Activated CD4-positive, alpha-beta T cell treated with anti-CD3 and anti-CD28 coated beads, Interleukin-2, amount 10 ng/mL, durations not matched to agents 7 days and 5 days (primary cell): ENCODE measurements at places on chromosomes 5 and 9. TPM values are rescaled to one million over a fixed set of nuclear protein-coding genes. Genes with fewer than 3 reads are reported as not detected.

Gene S1PR3
- 0.12 TPM for total RNA-seq

Gene CCL27
- not detected for total RNA-seq

Gene PCDHGA5
- total RNA-seq = 0.05 TPM

Gene ST8SIA4
- total RNA-seq = 36.1 TPM

Gene SHOC1
- total RNA-seq = not detected

Gene PDE6A
- total RNA-seq = not detected

Gene HK3
- 0.21 TPM for total RNA-seq

Gene DEPDC1B
- 46.7 TPM for total RNA-seq

Gene SHC3
- total RNA-seq = not detected

Gene CD74
- total RNA-seq = 507 TPM

GRCh38 chr5:142915813-142916424 is 145.7 kb downstream of the ARHGAP26 start:
- H3K4me1 ChIP-seq = no peaks in the 10 kb centered on the region
- no peak overlapping the region for H3K4me3 ChIP-seq
- H3K27me3 ChIP-seq = no peaks in the 10 kb centered on the region
- peaks cover 11% of the 10 kb centered on the region for H3K36me3 ChIP-seq
- DNase-seq = peak; percentile 20

GRCh38 chr9:120878188-120879130 is 1.5 kb upstream of the PHF19 start:
- H3K27ac ChIP-seq = peak overlapping the region; percentile 98
- peak; percentile 46 for DNase-seq
- H3K4me3 ChIP-seq = peak overlapping the region; percentile 89
- peaks cover 44% of the 10 kb centered on the region for H3K36me3 ChIP-seq

DNA sequence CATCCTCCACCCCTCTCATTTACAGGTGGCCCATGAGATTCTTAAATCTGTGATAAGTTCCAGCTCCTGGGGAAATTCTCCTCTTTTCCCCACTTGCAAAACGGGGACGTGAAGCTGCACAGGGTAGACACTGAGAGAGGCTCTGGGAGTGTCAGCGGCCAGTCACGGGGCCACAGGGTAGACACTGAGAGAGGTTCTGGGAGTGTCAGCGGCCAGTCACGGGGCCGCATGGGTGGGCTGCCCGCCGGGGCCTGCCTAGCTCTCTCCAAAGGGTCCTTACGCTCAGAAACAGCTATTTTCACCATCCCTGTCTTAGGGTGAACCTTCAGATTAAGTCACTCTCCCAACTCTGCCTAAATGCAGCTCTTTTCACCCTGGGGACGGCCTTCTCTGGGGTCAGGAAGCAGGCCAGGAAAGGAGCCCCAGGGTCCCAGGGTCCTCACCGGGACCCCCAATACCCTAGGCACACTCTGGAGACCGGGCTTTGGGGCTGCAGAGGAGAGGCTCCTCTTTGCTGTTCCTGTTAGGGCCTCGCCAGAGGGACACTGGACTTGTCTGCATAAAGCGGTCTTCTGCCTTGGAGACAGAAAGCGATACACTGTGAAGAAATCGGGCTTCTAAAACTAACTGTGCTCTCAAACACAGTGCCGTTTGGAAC is 1.5 kb downstream of the FAM78A start:
- peak overlapping the region; percentile 96 for H3K4me3 ChIP-seq
- H3K27me3 ChIP-seq = no peaks in the 10 kb centered on the region
- H3K4me1 ChIP-seq = peaks cover 42% of the 10 kb centered on the region
- peak overlapping the region; percentile 95 for H3K27ac ChIP-seq

GRCh38 chr5:77984587-77984986 is 208.4 kb upstream of the TBCA start:
- H3K27me3 ChIP-seq = peaks cover 33% of the 10 kb centered on the region
- no peak for DNase-seq
- no peaks in the 10 kb centered on the region for H3K36me3 ChIP-seq
- H3K27ac ChIP-seq = no peak overlapping the region
- H3K4me3 ChIP-seq = no peak overlapping the region
- no peaks in the 10 kb centered on the region for H3K4me1 ChIP-seq

DNA sequence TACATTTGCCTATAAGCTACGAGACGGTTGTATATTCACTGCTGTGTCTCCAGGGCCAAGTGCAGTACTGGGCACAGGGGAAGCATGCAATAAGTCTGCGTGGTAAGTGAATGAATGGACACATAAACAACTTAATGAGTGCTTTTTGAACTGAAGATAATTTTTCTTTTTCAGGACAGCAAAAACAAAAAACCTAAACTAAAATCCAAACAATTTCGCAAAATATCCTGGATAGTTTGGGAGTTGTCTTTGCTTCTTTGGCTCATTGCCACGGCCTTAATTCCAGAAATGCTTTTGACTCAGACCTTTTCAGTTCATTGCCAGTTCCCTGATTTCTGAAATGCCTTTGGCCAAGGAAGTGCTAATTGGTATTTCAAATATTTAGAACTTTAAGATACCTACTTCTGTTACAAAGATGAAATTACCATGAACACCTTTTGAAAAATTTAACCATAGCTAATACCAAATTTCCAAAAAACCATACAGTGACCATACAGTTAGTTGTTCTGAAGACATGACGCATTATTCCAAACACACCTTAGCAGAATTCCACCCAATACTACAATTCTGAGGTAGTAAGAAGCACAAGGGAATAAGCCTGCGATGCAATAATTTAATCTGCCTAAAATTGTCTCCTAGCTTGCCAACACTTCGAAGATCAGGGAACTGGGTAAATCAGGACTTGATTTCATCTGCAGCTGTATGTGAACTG is 42.8 kb downstream of the TEK start:
- no peak overlapping the region for H3K27ac ChIP-seq
- H3K36me3 ChIP-seq = no peaks in the 10 kb centered on the region
- no peak overlapping the region for H3K4me3 ChIP-seq
- no peaks in the 10 kb centered on the region for H3K4me1 ChIP-seq
- DNase-seq = no peak

DNA sequence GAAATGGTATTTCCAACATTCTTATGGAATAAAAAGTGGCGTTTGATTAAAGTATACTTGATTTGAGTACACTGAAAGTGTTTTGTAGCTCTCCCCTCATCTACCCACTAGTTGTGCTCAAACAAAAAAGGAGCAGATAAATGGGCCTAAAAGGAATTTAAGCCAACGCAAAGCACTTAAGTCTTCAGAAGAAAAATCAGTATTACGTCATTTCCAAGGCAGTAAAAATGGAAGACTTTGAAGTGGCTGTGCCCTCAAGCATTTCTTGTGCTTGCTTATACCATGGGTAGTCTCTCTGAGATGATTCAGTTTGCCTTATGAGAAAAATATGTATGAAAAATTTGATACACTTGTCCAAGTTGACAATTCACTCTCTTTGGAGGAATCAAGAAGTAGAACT is 279.9 kb upstream of the CD180 start:
- H3K36me3 ChIP-seq = no peaks in the 10 kb centered on the region
- H3K4me1 ChIP-seq = peaks cover 4% of the 10 kb centered on the region
- no peak for DNase-seq
- no peak overlapping the region for H3K27ac ChIP-seq
- no peak overlapping the region for H3K4me3 ChIP-seq

DNA sequence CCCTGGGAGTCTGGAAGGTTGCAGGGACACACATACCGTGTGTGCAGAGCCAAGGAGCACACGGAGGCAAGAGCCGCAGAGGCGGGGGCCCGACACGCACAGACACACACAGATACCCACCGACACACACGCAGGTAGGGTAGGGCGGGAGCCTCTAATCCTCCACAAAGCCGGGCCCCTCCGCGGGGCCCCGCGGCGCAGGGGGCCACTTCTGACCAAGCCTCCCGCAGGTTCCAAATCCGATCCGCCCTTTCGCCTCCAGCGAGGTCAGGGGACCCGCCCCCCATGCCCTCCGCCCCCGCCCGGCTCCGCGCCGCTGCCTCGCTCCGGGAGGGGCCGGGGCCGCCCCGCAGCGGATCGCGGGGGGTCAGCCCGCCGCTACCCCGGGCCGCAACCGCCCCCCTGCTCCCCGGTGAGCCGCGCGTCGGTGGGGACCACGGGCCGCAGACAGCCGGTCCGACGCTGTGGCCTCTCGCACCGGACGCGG is 1.4 kb upstream of the LMX1B start:
- H3K27ac ChIP-seq = no peak overlapping the region
- peaks cover 75% of the 10 kb centered on the region for H3K27me3 ChIP-seq

DNA sequence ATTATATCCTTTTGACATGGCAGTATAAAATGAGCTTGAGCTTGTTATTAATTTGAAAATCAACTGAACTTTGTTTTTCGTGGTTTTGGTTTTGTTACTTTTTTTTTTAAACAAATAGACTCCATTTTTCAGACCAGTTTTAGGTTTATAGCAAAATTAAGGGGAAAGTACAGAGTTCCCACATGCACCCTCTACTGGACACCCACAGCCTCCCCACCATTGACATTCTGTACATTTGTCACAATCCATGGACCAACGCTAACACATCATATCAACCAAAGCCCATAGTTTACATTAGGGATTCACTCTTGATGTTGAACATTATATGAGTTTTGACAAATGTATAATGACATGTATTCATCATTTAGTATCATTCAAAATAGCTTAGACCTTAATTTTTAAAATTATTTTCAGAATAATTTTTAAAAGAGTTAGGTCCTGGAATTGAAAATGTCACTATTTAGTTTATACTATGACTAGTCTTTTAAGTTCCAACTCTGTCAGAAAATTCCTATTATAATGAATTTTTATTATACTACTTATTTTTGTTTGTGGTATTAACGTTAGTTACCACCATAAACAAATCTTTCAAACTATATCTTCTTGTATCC is 35.3 kb upstream of the JMY start:
- no peak overlapping the region for H3K27ac ChIP-seq
- H3K27me3 ChIP-seq = no peaks in the 10 kb centered on the region
- DNase-seq = no peak
- H3K36me3 ChIP-seq = no peaks in the 10 kb centered on the region
- H3K4me1 ChIP-seq = no peaks in the 10 kb centered on the region
- H3K4me3 ChIP-seq = no peak overlapping the region

GRCh38 chr5:134247428-134248224 is 21.8 kb upstream of the PPP2CA start:
- no peaks in the 10 kb centered on the region for H3K4me1 ChIP-seq
- DNase-seq = no peak
- no peaks in the 10 kb centered on the region for H3K36me3 ChIP-seq
- peaks cover 2% of the 10 kb centered on the region for H3K27me3 ChIP-seq
- H3K4me3 ChIP-seq = no peak overlapping the region

DNA sequence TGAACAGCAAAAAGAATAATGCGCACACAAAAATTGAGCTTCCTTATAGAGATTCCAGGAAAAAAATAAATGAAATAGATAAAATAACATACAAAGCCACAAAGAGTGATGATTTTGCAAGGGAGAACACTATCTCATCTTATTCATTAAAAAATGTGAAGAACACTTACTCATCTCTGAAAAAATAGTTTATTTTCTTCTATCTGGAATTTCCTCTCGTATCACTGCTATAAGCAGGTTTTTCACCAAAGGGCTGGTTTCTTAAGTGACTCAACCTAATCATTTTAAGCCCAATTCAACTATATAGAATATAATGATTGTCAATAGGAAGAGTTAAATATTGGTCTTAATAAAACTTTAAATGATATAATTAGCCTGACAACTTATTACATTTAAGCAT is 504.9 kb downstream of the NR2F1-AS1 start:
- no peak overlapping the region for H3K27ac ChIP-seq
- no peaks in the 10 kb centered on the region for H3K4me1 ChIP-seq
- no peaks in the 10 kb centered on the region for H3K27me3 ChIP-seq
- DNase-seq = no peak

- H3K27ac ChIP-seq = no peak overlapping the region
- H3K4me1 ChIP-seq = peaks cover 68% of the 10 kb centered on the region
- H3K4me3 ChIP-seq = no peak overlapping the region
Measured at GRCh38 chr5:959581-960531, 48.7 kb upstream of the NKD2 start.

- H3K4me1 ChIP-seq = peaks cover 23% of the 10 kb centered on the region
- no peak for DNase-seq
- no peak overlapping the region for H3K27ac ChIP-seq
- no peak overlapping the region for H3K4me3 ChIP-seq
- peaks cover 5% of the 10 kb centered on the region for H3K36me3 ChIP-seq
Measured at GRCh38 chr5:72248410-72248981, 71.5 kb downstream of the MRPS27 start.

GRCh38 chr5:134551901-134552300 is 26.4 kb downstream of the JADE2 start:
- no peak for DNase-seq
- no peaks in the 10 kb centered on the region for H3K27me3 ChIP-seq
- H3K4me1 ChIP-seq = peaks cover 42% of the 10 kb centered on the region
- H3K4me3 ChIP-seq = no peak overlapping the region
- peaks cover 37% of the 10 kb centered on the region for H3K36me3 ChIP-seq
- no peak overlapping the region for H3K27ac ChIP-seq

DNA sequence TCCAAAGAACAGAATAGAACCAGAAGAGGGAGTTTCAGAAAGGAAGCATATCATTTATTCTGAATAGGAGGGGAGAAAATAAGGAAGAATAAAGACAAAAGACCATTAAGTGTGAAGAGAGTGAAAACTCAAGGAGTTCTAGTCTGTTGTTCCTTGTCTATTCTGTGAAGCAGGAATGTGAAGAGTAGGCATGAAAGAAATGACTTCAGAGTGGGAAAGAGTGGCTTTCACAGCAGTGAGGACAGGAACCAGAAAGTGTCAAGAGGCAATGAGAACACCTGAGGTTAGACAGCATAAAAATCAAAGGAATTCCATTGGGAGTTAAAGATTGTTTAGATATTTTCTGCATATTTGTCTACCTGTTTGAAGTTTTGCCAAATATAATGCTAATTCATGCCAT is 768.8 kb upstream of the GRAMD2B start:
- no peaks in the 10 kb centered on the region for H3K27me3 ChIP-seq
- no peak for DNase-seq
- H3K27ac ChIP-seq = no peak overlapping the region
- H3K36me3 ChIP-seq = no peaks in the 10 kb centered on the region
- no peaks in the 10 kb centered on the region for H3K4me1 ChIP-seq
- no peak overlapping the region for H3K4me3 ChIP-seq

- peaks cover 23% of the 10 kb centered on the region for H3K36me3 ChIP-seq
- no peak overlapping the region for H3K27ac ChIP-seq
- peaks cover 8% of the 10 kb centered on the region for H3K4me1 ChIP-seq
- no peak overlapping the region for H3K4me3 ChIP-seq
- no peak for DNase-seq
Measured at GRCh38 chr9:77731930-77732329, 83.8 kb upstream of the GNA14 start.

GRCh38 chr5:108911055-108911454 is 163.4 kb downstream of the FER start:
- H3K4me3 ChIP-seq = no peak overlapping the region
- no peaks in the 10 kb centered on the region for H3K27me3 ChIP-seq
- H3K27ac ChIP-seq = no peak overlapping the region
- no peaks in the 10 kb centered on the region for H3K4me1 ChIP-seq
- DNase-seq = no peak

DNA sequence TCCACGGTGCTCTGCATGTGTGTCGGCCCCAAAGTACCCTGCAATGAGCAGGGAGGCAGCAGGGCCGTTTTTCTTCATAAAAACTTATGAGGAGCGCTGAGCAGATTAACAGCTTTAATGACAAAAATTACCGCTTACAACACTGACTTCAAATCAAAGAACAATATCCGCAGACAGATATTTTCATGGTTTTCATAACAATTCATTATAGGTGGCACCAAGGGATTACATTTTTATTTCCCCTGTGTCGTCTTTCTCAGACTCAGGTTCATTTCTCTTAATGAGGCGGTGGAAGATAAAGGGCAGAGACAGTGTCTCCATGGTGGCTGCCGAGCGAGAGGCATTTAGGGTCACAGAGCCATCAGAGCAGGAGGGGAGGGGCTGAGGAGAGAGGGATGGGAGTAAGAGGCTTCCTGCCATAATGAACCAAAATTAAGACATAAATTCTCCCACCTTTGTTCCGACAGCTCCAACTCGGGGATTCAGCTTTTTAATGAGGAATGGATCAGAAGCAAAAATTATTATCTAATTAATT is 240.7 kb upstream of the CLINT1 start:
- H3K36me3 ChIP-seq = no peaks in the 10 kb centered on the region
- H3K4me3 ChIP-seq = no peak overlapping the region
- no peak for DNase-seq
- H3K27me3 ChIP-seq = no peaks in the 10 kb centered on the region
- H3K4me1 ChIP-seq = no peaks in the 10 kb centered on the region
